Renal pelvis (tissue), 12 donors: ENCODE measurements at places on chromosomes 11 and 22. TPM values are rescaled to one million over a fixed set of nuclear protein-coding genes. Genes with fewer than 3 reads are reported as not detected.

- DNase-seq, result no peak
These were observed 15.2 kb upstream of the TMPRSS4 start for GRCh38 chr11:118061586-118062125.

DNA sequence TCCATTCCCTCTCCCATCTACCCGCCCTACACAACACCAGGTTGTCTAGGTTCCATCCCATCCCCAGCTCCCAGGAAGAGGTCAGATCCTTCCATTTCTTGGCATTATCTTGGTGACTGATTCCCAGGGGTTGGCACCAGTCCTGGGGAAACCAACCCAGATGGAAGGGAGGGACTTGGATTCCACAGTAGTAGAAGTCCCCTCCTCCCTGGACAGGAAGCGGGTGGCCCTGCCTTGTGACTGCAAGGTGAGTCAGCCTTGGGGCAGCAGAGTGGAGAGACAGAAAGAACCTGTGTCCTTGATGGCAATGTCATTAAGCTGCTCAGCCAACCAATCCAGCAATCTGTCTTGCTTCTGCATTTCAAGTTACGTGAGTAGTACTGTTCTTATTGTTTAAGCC, 26.5 kb downstream of the SYT13 start:
- DNase-seq, result no peak

- DNase-seq, result no peak
These were observed 189.0 kb upstream of the MPPED2 start for GRCh38 chr11:30775233-30775522.

DNA sequence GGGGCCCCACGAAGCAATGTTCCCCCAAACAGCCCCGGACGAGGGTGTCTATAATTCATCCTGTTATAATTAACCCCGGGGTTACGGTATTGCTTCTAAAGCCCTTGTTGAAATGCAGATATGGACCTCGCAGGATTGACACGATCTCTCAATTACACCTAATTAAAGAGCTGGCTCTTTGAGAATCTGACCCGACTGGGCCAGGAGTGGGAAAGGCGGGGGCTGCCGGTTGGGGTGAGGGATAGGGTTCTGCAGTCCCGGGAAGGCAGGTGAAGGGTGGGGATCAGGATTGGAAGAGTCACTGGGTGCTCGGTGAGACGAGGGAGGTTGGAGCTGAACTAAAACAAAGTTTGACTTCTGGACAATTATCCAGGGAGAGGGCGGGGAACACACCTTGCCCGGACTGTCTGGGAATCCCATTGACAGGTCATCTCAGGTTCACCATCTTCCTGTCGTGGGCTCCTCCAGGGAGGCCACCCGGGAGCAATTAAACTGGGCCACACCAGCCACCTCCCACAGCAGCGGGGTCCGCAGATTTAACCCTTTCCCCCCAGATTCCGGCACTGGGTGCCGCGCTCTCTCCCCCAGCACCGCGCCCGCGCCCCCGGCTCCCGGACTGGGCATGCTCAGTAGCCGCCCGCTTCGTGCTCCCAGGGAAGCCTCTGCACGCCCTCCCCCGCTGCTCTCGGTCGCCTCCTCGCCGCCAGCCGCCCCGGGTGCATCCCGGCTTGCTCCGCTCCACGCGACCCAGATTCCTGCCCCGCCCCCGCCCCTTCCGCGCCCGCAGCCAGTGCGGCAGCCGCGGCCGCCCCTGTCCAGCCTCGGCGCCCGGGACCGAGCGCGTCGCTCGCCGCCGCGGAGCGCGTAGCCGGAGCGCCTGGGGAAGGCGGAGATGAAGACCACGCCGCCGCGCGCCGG, at the start of gene ELMOD1:
TSS of gene ELMOD1 (plus strand) at position 688 of the 918 bp plus-strand sequence. CDS start 27,043 bp downstream, outside the sequence.
- peak; percentile 40 for DNase-seq

The APOL4 gene
- polyA plus RNA-seq, result 10.2 TPM

The ESAM gene
- polyA plus RNA-seq, result 69.4 TPM

The TMEM80 gene
- 59.9 TPM for polyA plus RNA-seq
